ENCODE measurements at places on chromosomes 1 and 21. TPM values are rescaled to one million over a fixed set of nuclear protein-coding genes. Genes with fewer than 3 reads are reported as not detected.
A peak's percentile ranks its signal among the peaks of the same experiment; 100 is the strongest.

KRTAP13-2 gene
- polyA plus RNA-seq = not detected

TNFRSF9 gene
- polyA plus RNA-seq = 2.9 TPM

USP21 gene
- polyA plus RNA-seq = 24.5 TPM

UTS2 gene
- polyA plus RNA-seq = 0.13 TPM

C1orf87 gene
- not detected for polyA plus RNA-seq

TSTD1 gene
- 93.9 TPM for polyA plus RNA-seq

HHAT gene
- polyA plus RNA-seq = 10.8 TPM

HAO2 gene
- not detected for polyA plus RNA-seq

CSF3R gene
- not detected for polyA plus RNA-seq

REN gene
- polyA plus RNA-seq = not detected

NECAP2 gene
- 116 TPM for polyA plus RNA-seq

C4BPA gene
- polyA plus RNA-seq = not detected

DNTTIP2 gene
- polyA plus RNA-seq = 9.6 TPM

VCAM1 gene
- polyA plus RNA-seq = 7.2 TPM

LIN28A gene
- not detected for polyA plus RNA-seq

PLCH2 gene
- polyA plus RNA-seq = 0.08 TPM

DNA sequence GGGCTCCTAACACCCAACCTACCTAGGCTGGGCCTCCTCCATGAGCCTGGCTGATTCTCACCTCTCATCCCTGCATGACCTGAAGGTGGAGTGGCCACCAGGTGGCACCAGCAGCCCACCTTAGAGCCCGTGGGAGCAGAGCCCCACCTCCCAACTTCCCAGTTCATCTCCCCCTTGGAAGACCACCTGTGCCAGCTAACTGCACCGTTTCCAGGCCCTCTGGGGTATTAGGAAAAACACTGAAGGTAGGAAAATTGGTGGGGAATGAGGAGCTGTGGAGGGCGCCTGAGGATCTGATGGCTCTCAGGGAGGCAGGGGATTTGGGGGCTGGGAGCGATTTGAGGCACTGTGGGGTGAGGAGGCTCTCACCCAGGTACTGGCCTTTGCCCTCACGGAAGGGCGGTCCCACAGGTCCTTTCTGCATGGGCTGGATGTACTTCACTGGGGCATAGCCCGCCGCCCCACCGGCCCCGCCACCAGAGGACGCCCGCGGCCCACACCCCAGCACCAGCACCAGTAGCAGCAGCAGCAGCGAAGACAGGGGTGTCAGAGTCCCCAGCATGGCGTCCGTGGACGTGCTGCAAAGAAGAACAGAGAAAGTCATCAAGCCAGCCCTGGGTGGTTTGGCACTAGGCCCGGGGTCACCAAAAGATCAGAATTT is 11.1 kb downstream of the ADPRS start:
- peak; percentile 95 for DNase-seq

DNA sequence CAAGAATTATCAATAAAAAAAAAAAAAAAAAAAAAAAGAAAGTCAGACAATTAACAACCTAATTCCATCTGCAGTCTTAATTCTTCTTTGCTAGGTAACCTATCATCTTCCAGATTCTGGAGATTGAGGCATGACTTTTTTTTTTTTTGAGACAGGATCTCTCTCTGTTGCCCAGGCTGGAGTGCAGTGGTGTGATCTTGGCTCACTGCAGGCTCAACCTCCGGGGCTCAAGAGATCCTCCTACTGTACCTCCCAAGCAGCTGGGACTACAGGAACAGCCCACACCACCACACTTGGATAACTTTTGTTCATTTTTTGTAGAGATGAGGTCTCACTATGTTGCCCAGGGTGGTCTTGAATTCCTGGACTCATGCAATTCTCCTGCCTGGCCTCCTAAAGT is 4.6 kb upstream of the RAD54L start:
- DNase-seq = no peak

DNA sequence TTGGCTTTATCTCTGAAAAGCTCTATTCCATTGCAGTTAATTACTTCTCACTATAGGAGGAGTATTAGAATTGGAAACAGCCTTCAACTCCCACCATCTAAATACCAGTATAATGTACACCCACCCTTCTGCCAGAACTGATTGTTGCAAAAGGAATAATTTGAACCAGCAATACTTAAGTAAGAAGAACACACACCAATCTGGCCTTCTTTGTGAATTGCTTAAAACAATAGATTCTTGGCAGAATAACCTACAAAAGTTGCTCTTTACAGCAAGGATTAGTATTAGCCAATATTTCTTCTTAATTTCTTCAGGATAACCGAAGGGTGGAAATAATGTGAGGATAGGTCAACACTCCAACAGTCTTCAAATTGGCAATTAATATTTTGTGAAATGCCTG is 54.9 kb upstream of the ADAMTS5 start:
- no peak for DNase-seq

DNA sequence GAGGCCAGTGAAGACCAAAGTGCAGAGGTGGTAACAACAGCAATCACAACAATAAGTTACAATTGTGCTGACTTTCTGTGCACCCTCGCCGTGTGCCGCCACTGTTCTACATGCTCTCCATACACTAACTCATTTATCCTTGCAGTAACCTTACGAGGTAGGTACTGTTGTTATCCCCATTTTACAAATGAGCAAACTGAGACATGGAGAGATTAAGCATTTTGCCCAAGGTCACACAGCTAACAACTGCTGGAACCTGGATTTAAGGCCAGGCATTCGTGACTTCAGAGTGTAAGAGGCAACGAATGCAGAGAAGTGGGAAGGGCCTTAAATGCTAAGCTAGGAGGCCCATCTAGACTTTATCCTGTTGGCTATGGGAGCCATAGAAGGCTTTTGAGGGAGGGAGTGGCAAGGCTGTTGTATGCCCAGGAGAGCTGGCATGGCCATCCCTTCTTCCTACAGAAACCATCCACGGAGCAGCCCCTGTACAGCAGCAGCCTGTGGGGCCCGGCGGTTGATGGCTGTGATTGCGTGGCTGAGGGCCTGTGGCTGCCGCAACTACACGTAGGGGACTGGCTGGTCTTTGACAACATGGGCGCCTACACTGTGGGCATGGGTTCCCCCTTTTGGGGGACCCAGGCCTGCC is 36.6 kb downstream of the AZIN2 start:
- no peak for DNase-seq

DNA sequence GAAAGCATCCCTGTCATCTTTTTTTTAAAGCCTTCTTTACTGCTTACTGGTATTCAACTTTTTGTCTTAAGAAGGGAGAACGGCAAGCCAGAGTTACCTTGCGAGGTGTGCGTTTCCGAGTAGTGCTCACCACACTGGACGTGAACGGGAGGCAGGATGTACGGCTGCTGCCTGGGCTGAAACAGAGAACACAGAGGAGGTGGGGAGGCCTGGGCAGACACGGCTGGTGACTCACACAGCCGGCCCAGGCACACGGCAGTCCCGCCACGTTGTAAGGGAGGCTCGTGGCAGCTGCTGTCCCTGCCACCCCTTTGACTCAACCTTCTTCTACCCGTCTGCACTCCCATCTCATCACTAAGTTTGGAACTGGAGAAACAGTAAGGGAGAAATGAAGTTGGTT is 105.8 kb downstream of the SMYD2 start:
- DNase-seq = no peak

DNA sequence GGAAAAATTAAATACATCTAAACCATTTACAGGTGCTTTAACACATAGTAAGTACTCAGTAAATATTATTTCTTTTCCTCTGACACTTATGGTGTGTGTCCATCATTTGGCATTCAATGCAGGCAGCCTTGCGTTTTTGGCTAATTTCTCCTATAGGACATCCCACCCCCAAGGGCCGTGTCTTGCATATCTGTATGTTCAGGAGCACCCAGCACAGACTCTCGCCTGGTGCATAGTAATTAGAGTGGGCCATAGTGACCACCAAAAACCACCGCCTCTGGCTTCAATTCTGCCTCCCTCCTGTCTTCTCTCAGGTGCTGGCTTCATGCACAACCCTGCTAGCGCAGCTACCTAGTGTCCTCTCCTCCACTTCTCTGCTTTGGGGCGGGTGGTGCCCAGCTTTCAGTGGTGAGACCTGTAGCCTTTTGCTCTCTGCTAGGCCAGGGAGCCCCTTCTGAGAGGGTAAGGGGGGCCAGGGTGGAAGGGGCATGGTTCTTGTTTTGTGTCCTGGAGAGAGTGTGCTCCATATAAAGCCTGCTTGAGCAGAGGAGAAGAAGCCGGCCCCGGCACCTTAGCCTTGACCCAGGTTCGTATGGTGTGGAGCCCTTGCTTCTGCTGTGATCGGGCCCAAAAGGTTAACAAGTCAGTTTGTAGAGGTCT is 33.4 kb downstream of the BATF3 start:
- DNase-seq = no peak

GRCh38 chr1:229271448-229272159 is 693 bp downstream of the RAB4A start:
- DNase-seq = no peak

GRCh38 chr1:150575518-150576366 is 3.7 kb downstream of the MCL1 start:
- DNase-seq = no peak

DNA sequence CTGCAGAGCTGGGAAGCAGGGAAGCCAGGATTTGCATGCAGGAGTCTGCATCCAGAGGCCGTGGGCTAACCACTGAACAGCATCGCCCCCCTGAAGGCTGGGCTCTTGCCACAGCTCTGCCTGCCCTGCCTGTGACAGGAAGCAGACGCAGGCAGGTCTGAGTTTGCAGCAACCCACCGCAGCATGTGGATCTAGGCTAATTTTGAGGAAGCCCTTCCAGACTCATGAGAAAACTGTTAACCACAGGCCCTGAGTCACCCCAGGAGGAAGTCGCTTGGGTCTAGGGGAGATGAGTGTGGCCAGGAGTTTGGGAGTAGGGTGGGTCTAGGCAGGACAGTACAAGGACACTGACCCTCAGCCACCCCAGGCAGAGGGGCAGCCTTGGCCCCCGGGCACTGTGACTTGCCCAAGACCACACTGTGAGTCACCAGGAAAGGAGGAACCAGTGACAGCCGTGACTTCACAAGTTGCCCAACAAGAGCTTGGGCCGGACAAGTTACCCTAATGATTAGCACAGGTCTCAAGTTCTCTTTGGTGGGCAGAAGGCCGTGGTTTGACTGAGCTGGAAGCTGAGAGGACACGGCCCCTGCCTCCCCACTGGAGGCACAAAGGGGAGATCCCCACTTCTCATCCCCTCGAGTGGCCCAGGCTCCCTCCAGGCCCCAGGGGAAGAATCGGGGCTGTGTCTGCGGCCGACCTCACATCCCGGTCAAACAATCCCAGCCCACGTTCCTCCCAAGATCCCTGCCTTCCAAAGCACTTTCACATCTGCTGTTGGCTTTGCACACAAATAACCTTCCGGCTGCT is 826 bp downstream of the LAPTM5 start:
- DNase-seq = no peak

DNA sequence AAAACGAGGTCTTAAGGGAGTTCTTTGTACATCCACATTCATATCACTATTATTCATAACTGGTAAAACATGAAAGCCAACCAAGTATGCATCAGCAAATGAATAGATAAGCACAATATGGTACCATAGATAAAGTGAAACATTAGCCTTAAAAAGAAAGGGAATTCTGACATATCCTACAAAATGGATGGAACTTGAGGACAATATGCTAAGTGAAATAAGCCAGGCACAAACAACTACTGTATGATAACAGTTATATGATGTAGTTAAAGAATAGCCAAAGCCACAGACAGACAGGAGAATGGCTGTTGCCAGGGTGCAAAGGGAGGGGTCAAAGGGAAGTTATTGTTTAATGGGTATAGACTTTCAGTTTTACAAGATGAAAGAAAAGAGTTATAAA is 148.9 kb downstream of the EIF4G3 start:
- DNase-seq = no peak

- DNase-seq = no peak
Observed at GRCh38 chr1:53835491-53835890, 2.6 kb downstream of the NDC1 start.

GRCh38 chr1:110339407-110340206 is 430 bp downstream of the RBM15 start:
- DNase-seq = peak; percentile 62

GRCh38 chr1:162074276-162075005 is 5.0 kb downstream of the NOS1AP start:
- DNase-seq = no peak

DNA sequence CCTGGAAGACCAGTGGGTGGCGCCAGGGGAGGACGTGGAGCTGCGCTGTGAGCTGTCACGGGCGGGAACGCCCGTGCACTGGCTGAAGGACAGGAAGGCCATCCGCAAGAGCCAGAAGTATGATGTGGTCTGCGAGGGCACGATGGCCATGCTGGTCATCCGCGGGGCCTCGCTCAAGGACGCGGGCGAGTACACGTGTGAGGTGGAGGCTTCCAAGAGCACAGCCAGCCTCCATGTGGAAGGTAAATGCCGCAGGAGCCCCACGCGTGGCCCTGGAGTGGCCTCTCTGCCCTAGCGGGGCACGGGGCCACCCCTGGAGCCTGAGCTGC is 75.2 kb downstream of the OBSCN start:
- no peak for DNase-seq

DNA sequence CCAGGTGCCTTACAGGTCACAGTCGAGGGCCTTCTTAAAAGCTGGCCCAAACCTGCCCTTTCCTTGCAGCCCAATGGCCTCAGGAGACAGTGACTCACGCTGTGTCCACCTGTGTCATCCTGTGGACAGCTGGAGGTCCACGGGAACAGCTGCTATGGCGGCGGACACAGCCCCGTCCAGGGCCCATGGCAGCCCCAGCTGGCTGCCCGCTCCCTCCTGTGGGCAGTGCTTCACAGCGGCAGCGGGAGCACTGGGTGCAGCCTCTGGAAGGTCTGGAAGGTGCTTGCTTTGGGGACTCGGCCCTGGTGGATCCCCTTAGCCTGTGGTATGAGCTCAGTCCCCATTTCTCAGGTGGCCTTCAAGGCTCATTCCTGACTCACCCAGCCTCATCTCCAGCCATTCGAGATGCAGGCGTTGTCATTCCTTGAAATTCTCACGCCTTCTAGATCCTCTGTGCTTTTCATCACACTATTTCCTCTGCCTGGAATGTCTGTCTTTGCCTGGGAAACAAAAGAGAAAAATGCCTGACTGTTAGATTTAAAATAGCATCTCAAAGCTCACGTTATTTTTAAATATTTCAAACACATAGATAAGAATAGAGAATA is 86.8 kb downstream of the KIF26B start:
- DNase-seq = no peak

- peak; percentile 63 for DNase-seq
Observed at GRCh38 chr1:23810818-23811540, 10.4 kb upstream of the GALE start.

GRCh38 chr1:26542771-26543451 is 13.3 kb downstream of the RPS6KA1 start:
- DNase-seq = no peak

- DNase-seq = no peak
Observed at GRCh38 chr1:39642796-39643195, 3.4 kb upstream of the HEYL start.

- no peak for DNase-seq
Observed at GRCh38 chr1:5705751-5706150, 286.5 kb downstream of the NPHP4 start.

- no peak for DNase-seq
Observed at GRCh38 chr1:33188572-33189275, 6.9 kb upstream of the TRIM62 start.

All from SK-N-SH (cell line).